ENCODE measurements at places on chromosomes 1 and 21.

DNA sequence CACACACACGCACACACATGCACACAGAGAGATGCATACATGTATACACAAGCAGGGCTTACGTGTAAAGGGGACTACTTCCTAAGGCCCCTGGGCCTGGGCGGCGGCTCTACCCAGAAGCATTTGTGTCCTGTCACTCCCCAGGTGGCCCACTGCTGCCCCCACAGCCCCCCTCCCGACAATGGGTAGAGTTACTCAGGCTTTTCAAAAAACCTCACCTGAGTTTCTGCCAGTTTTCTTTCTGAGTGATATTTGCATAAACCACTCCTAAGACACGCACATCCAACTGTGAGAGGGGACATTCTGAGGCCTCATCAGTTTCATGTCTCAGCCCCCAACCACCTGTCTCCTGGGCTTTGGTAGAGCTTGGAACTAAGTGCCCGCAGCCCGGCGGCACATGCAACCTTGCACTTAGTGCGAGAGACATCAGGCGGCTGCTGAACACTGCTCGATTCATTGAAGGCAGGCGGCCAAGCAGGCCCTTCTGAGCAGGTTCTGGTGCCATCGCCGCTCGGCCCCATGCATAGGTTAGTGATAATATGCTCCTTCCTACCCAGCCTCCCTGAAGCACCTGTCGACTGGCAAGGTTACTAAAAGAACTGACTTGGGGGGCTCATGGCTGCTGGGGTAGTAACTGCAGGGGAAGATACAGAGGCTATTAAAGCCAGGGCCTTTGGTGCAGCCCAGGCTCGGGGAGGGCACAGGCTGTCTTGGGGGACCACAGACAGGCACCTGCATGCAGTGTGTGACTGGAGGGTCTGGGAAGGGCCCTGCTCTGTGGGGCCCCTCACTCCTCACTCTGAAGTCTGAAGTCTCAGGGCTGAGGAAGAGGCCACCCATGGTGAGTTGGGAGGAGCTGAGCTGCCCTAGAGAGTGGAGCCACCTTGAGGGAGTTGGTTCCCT, 364.2 kb upstream of the VAMP3 start:
- no peak for DNase-seq

- no peak for DNase-seq
Measured at GRCh38 chr1:1175221-1176062, 1.8 kb downstream of the TTLL10 start.

GRCh38 chr21:31887391-31887841, 14.6 kb downstream of the HUNK start:
- DNase-seq: peak; percentile 33

DNA sequence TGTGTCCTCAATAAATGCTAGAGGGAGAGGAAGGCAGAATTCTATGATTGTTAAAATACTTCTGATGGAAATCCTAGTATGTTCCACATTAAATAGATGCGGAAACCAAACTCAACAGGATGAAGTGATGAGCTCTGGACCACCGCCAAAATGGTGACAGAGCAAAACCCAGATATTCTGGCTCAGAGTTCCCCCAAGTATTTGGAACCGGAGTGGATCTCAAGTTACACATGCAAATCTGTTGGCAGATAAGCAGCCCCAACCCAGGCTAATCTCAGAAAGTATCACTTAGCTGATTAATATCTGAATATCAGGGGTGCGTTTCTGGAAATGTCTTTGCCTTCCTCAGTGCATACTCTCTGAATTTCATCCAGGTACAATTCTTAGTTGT, 17.4 kb upstream of the GRHL3 start:
- DNase-seq: no peak

GRCh38 chr21:28725396-28725795, 267.3 kb downstream of the LTN1 start:
- no peak for DNase-seq

DNA sequence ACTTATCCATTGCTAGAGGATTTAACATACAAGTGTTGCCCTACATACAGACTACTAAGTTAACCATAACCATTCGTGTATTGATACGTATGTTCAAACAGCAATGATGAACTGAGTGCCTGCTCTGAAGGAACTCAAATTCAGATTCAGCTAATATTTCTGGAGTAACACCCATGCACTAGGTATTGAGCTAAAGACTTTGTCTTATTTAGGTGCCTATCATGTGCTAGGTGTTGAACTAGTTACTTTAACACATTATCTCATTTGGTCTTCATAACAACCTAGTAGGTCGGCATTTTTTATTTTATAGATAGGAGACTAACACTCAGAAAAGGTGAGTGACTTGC, 160.0 kb downstream of the LTN1 start:
- no peak for DNase-seq

DNA sequence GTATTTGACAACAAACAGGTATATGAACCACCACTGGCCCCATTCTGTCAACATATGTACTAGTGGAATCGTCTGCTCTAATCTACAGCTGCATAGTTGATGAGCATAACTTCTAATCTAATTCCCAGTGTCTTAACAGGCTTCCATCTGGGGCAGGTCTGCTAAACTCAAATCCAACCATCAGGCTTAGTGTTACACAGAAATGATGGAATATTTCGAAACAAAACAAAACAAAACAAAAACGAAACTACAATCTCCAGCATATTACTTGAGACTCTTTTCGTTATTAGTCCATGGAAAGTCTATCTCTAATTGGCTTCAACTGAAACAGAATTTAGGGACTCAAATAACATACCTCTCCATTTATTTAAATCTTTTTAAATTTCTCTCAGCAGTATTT, 37.6 kb downstream of the DIPK1A start:
- DNase-seq: no peak

DNA sequence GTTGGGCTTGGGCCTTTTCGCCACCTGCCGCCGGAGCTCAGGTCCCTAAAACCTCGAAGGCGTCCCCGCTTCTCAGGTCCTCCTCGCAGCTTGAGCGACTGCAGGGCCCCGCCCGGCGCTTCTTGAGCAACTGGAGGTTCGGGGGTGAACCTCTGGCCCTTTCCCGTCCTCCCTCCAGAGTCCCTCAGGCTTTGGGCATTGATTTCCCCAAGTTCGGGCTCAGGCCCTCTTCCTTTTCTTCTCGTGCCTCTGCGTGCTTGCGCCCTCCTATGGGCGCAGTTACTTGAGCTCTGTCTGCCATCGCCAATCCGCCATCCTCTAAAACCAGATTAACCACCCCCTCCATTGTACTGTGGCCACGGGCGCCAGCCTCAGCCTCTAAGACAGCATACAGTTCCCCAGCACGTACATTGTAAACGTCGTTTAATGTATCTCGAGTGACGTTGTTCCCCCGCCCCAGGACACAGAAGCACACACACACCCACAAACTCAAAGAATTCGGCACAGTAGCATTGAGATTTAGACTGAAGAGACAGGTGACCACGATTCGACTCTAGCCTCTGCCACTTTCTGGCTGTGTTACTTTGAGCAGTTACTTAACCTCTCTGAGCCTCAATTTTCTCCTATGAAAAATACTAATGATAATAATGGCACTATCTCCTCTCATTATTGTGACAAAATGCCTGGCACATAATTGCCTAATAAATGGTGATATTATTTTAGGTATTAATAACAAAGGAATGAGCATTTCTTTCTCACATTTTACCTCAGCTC, 22.6 kb downstream of the BTG2 start:
- peak; percentile 63 for DNase-seq

DNA sequence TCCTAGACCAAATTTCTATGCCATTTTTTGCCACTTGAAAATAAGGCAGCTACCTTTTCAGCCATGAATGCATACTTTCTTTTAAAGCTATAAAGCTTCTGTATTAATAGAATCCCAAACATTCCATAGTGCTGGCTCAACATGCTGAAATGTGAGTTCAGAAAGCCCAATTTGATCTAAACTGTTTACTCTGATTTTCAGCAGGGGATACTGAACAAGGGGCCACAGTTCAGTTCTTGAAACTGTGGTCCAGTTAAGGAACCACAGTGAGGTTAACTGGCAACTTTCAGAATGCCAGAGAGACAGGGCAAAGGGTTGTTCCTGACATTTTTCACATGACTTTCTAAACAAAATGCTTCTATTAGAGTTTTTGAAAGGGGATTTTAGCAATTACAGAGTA, 85.7 kb upstream of the COL11A1 start:
- DNase-seq: no peak

GRCh38 chr1:151713874-151714273, 2.7 kb downstream of the CELF3 start:
- no peak for DNase-seq

DNA sequence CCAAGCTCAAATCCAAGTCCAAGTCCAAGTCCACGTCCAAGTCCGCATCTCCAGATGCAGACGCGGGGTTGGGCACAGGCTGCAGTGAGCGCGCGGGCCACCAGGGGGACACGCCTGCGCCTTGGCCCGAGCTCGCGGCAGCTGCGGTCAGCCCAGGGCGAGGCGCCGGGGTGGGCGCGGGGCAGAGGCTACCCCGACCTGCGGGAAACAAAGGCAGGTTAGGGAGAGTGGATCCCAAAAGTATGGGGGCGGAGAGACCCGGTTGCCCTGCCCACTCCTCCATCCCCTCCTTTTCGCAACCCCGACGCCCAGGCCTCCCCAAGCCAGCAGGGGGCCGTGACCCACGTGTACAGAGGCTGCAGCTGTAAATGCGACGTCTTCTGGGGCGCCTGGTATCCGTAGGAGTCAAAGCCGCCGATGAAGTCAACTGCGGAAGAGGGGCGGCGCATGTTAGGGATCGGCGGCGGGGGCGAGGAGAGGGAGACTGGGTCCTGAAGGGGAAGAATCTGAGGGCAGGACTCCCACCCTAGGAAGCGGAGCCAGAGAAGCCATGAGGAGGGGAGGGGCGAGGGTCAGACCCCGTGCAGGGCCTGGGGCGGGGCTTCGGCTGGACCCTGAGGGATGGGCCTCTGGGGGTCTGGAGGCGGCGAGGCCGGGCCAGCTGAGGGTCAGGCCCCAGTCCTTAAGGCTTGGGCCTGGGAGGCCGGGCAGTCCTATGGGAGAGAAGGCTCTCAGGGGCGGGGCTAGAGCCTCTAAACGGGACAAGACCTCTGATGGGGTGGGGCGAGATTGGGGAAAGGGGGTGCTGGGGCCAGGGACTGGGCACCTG, 58.0 kb downstream of the NKAIN1 start:
- peak; percentile 59 for DNase-seq

GRCh38 chr1:174399211-174399610, 48.6 kb upstream of the GPR52 start:
- DNase-seq: no peak

DNA sequence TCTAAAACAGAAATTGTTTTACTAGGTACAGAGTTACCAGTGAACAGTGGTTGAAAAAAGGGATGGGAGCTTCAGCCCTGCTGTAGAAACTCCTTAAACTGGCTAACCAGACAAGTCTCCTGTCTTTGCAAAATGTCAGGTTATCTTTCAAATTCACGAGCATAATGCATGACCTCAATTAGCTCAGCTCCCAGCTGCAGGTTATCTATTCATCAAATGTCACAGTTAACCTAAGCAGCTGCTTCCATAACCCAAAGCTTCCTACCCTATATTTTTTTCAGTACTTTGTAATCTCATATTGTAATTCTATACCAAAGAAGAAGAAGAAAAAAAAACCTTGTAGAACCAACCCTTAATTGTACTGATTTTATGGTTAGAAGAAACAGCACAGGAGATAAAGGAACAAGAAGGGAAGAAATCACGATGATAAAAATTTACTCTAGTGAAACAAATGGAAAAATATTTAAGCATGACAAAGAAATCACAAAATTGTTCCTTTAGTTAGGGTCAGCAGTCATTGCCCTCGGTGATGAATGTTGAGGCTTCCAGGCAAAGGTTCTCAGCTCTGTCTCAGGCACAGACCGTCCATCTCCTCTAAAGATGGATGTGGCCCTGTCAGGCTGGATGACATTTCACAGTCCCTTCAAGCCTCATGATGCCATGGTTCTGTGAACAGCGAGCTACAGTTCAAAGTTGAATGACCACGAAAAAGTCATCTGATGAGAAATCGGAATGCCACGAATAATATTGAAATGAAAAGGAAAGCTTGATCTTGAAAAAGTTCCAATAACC, 95.9 kb downstream of the PLD5 start:
- no peak for DNase-seq

DNA sequence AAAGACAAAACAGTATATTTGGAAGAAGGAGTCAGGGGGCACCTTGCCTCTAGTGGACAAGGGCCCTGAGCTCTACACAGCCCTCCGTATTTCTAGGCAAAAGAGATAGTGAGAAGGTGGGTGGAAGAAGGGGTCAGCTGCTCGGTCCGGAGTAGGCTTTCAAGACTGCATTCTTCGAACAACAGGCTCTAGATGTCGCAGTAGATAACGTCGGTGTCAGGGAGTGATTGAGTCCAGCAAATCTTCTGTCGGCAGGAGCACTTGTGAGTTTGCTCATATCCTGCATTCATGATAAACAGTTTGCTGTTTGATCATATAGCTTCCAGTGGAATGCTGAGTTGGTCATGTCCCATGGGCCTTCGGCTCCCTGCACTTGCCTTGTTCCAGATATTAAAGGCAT, 36.8 kb downstream of the DIPK1A start:
- DNase-seq: no peak

DNA sequence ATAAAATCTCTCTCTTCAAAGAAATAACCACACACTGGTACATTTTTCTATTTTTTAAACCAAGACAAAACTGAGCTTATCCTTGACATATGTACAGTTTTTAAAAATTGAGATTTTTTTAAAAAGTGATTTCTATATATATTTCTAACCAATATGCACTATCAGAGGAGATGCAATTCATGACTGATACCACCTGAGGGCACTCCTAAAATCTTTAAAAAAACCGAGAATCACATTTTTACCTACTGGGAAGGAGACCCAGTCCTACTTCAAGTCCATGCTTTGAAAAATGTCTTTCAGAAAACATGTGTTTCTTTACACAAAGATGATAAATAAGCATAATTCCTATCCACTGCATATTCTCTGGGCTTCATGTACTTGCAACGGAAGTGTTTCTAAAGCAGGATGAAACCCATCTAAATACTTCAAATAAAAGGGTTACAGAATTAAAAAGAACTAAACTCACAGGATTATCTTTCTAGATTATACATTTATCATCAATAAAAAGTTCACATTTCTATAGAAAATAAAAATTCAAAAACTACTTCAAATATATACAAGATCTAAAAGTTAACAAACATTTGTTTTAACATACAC, 98.6 kb downstream of the ENAH start:
- no peak for DNase-seq

DNA sequence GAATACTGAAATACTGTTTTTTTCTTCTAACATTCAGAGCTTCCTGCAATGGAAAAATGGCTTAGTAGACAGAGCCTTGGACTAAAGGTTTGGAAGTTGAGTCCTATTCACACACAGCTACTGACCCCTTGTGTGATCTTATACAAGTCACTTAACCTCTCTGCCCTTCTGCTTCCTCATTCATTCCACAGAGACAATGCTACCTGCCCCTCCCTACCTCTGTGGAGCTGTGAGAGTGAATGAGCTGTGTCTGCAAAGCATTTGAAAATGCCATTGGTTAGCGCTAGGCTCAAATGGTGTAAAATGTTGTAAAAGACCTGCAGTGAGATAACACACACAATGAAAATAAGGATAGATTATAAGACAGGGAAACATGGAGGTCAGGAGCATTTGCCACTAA, 214.4 kb downstream of the BARHL2 start:
- no peak for DNase-seq

- no peak for DNase-seq
Measured at GRCh38 chr1:33195556-33195955, 13.7 kb upstream of the TRIM62 start.
